ENCODE measurements at places on chromosomes 5 and 9.

DNA sequence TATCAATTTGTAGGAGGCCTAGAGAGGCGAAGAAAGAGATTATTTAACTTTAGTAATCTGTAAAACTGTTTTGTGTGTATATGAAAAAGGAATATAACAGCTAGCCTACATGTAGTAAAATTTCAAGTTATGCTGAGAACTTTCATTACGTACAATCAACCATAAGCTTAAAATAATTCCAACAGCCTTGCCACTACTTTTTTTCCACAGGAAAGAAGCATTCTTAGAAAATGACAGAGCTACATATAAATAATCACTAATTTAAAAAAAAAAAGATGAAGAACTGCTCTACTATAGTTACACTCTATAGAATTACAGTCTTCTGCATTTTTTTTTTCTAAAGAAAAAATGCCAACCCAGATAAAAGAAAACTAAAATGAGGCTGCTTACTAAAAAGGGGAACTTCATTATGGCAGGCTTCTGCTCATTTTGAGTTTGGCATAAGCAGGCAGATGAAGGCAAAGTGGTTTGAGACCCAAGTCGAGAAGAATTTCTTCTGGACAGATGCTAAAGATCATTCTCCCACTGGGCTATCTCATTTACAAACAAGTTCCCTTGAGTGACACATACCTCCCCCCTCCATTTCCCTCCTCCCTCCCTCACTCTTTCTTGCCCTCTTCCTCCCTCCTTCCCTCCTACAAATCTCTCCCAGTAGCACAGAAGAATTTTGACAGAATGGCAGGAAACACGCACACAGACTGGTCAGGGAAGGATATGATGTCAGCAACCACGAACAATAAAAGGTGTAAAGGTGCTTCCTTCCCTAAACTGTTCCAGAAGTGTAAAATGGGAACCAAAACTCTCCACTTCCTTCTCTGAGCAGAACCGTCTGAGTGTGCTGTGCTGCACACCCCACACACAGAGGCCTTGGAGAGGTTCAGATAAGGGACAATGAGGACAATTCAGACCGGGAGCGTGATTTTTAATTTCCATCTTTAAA lies 56.1 kb downstream of the MEF2C start:
- DNase-seq, result no peak

- DNase-seq, result no peak
Observed at GRCh38 chr5:95673081-95673480, 9.7 kb downstream of the SPATA9 start.

DNA sequence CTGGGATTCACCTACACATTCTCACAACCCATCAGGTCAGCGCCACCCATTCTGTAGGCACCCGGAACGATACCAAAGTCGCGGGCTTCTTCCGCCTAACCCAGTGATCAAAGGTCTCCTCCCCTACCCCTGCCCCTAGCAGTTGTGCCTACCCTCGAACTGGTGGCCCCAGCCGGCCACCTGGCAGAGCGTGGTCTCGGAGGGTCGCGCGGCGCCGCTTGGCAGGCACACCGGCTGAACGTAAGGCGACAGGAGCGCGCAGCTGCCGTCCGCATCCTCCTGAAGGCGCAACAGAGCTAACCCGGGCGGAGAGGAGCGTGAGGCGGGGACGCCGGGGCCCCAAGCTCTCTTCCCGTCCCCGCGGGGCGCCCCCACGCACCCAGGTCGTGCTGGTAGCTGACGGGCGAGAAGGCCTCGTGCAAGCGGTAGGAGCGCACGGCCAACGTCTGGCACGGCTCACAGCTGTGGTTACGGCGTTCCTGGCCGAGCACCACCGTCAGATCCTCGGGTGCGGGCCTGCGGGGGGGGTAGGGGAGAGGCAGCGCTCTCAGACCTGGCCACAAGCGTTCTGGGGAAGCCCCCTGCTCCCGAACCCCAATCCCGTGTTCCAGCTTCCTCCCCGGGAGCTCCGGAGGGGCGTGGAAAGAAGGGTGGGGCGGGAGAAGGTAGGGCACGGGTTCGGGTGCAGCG lies 2.8 kb upstream of the PFN3 start:
- DNase-seq, result peak; percentile 56

GRCh38 chr5:68762201-68762600 lies 331.6 kb upstream of the SLC30A5 start:
- no peak for DNase-seq

DNA sequence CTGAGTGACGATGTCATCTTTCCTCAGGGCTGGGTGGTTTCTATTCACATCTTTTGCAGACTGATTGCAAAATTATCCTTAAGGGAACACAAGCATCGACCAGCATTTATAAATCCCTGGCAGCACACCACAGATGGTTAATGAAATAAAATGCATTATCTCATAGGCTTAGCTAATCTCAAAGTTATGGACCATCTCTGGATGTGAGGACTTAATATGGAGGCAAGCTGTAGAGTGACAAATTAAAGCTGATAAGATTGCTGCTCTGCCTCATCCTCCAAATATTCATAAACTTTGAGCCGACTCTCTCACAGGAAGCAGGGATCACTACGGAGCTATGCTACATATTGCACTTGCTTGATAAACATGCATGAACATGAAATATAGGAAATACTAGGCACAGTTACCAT lies 663.2 kb upstream of the RGMB start:
- peak; percentile 60 for DNase-seq

DNA sequence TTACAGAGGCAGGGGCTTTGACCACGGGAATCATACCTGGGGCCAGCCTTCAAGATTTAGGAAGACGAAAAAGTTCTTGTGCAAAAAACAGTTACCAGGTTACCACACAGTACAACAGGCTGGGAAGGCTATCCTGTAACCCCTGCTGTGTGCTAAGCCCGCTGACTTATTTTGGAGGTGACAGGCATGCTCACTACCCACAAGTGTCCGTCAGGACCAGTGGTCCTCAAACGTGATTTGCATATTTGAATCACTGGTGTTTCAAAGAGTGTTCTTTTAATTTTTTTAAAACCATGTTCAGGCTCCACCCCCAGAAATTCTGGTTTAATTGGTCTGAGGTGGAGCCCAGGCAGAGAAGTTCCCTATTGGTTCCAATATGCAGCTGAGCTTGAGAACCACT lies 146.6 kb downstream of the TTLL11 start:
- DNase-seq, result no peak

- DNase-seq, result no peak
Observed at GRCh38 chr9:82188817-82189216, 200.2 kb downstream of the SPATA31D1 start.

DNA sequence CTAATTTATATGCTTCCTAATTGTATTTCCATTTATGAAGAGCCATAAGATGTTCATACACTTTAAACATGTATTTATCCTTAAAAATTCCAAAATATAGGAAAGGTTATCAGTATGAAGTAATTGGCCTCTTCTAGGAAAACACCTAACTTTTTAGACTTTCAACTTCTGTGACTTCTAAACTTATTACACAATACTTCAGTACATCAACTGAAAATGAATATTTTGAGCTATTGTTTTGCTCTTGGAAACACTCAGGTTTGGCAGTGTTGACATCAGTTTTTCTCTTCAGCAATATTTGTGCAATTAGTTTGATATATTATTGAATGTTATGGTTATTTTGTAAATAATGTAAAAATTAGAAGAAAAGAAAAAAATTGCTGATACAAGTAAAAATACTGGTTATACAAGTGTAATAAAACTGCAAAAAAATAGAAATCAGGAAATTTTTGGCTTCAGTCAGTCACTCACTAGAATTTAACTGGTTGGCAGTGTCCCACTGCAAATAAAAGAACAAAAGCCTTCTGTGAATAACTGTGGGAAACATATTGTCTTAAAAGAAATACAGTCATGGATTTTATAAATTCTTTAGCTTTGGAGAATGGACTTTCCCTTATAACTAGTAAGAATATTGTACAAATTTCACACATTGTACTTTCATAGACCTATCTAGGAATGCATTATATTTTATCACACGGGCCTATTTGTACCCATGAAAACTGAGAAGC lies 635.9 kb downstream of the TLE1 start:
- DNase-seq, result no peak

DNA sequence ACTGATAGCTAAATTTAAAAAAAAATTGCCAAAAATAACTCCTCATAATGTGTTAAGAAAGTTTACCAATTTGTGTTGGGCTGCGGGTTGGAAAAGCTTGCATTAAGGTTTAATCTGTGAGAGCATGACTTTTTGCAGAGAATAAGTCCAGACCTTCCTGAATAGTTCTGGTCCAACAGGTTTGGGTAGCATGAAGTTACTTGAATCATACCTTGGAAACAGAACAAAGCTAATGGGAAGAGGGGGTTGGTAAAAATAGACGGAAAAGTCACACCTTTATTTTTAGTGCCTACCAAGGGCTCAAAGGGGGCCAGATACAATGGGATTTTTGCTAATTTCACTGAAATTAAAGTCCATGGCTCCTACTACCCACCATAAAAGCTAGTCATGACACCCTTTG lies 17.1 kb upstream of the MATR3 start:
- DNase-seq, result no peak

DNA sequence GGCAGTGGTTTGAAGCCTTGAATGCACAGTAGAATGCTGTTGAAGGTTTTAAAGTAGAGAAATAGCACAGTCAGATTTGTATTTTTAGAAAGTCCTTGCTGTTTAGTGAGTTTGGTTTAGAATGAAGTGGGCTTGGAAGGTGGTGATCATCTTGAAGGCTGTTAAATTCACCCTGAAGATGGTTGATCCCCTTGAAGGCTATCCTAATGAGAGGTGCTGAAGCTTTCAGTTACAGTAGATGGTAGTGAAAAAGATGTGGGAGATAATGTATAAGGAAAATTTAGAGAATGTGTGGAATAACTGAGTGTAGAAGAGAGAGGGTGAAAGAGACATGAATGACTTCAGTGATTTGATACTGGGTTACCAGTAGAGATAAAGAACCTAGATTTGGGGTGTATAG lies 16.0 kb downstream of the TENT2 start:
- no peak for DNase-seq

DNA sequence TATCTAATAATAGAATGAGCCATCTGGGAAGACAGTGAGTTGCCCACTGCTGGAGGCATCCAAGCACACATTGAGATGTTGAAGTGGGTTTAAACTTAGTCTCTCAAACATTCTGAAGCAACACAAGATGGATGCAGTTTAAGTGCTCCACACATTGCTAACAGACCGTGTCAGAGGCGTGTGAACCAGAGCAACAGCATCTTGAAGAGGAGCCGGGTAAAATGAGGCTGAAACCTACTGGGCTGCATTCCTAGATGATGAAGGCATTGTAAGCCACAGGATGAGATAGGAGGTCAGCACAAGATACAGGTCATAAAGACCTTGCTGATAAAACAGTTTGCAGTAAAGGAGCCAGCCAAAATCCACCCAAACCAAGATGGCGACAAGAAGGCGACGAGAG lies 73.5 kb upstream of the TMEM215 start:
- no peak for DNase-seq

All from hepatic stellate cell (primary cell).